ENCODE measurements at places on chromosomes 1 and 21.

- DNase-seq, result no peak
Measured at GRCh38 chr1:76491737-76492136, 375.5 kb upstream of the ST6GALNAC5 start.

- no peak for DNase-seq
Measured at GRCh38 chr1:115652236-115652788, 10.5 kb downstream of the VANGL1 start.

DNA sequence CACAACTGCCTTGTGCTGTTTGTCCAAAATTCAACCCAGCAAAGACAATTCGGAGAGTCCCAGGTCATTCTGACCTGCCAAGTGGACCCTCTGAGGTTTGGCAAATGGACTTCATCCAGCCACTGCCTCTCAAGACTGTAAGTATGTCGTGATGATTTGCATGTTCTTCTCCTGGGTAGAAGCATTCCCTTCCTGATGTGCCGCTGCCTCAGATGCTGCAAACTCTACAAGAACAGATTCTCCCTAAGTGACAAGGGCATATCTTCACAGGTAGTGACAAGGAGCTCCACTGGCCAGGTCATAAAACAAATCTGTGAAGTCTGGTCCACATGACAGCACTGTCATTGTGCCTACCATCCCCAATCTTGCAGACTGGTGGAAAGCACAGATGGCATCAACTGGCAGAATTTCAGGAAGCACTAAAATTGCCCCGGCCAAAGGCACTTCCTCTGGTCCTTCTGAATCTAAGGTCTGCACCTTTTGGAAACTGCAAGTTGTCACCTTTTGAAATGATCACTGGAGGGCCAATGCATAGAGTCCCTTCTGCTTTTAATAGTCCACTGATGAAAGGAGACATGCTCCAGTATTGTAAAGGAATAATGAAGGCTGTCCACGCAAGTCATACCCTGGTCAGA is 27.4 kb downstream of the POFUT2 start:
- DNase-seq, result no peak

DNA sequence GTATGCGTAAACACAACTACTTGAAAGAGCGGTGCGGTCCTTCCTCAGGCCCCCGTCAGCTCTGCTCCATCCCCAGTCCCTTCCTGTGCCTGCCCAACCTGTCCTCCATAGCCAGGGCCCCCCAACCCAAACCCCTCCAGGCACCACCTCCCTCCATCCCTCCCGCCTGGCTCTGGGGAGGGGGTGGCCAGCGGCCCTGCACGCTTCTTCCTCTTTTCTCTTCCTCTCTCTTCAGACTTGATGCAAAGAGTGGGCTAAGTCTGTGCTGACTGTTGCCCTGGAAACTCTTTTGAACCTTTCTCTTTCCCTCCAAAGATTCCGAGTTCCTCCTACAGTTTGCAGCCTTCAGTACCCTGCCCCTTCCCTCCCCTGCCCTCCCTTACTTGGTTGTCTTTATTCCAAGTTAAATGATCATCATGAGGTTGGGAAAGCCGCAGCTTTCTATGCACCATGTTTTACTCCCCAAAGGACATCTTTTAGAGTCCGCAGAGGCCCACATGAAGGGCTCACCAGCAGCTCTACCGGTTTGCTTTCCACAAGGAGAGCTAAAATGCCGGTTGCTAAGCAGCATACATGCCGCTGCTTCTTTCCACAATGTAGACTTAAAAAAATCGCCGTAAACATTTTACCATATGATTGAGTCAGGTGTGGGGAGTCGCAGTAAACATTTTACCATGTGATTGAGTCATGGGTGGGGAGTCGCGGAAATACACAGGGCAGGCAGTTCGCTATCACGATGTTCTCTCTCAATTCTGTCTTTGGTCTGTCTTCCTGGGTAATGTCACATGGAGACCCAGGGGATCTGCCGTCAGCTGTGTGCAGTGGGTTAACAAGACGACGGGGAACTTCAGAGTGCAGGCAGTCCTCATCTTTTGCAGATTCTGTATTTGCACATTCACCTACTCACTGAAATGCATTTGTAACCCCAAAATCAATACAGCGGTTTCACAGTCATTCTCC is 525.3 kb downstream of the KIF26B start:
- DNase-seq, result no peak

- DNase-seq, result no peak
Measured at GRCh38 chr1:29858646-29859045, 622.3 kb downstream of the PTPRU start.

DNA sequence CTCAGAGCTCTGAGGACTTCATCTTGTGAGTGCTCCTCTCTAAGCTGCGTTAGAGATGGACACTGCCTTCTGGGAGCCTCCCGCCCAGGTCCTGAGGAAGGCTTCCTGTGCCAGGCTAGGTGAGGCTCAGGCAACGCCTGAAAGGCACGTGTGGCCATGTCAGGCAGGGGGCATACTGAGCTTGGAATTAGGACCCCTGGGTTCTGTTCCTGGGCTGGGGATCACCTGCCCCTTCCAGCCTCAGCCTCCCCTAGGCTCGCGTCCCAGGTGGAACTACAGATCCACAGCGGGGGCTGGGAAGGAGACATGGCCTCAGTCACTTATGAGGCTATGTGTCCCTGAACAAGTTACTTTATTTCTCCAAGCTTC is 10.0 kb upstream of the ASCL5 start:
- no peak for DNase-seq

DNA sequence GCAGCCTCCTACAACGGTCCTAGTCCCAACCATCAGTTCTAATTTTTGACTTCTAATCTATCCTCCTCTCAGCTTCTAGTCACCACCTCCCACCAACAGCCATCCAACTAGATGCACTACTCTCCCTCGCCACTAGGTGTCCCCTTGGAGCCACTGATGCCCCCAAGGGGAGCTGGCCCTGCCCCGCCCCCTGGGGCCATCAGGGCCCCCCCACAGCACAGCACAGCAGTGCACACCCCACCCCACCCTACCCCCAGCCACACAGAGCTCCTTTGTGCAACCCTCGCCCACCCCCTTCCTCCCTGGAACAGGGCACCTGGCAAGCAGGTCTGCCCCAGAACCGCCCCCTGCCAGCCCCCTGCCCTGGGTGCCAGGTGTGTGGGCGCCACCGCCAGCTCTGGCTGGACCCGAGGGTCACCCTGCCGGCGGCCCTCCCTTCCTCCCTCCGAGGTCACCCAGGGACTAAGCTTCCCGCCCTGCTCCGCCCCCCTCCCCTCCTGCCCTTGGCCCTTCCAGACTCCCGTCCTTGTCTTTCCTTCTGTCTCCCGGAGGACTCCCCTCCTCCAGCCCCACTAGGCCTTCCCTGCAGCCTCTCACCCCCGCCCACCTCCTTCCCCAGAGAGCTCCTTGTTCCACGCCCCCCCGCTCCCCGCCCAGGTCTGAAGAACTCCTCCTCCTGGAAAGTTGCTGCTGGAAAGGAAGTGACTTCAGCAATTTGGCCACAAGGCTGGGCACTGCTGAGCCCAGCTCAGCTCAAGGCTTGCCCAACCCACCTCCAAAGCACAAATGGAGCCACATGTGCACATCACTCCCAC is 47.0 kb downstream of the AHDC1 start:
- DNase-seq, result peak; percentile 83

DNA sequence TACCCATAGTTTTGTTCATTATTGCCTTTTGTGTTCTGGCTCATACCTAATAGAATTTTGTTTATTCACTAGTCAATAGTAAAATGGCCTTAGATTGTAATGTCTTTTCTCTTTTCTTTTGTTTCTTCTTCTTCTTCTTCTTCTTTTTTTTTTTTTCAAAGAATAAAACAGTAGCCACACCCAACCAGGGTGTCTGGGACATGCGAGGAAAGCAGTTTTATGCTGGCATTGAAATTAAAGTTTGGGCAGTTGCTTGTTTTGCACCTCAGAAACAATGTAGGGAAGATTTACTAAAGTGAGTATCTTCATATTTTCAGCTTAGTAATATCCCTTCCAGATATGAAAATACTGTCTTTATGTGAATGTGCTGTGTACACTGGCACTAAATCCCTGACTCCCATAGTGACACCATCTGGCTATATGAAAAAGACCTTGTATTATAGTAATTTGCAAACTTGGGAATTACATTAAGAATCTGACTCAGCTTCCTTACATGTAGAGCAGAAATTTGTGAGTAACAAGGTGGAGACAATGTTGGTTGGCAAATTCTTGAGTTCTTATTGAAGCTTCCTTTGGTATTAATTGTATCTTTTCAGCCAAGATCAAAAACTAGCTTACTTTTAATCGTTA is 24.6 kb downstream of the AGO4 start:
- no peak for DNase-seq

GRCh38 chr1:66346873-66347272 is 187.1 kb upstream of the SGIP1 start:
- no peak for DNase-seq

GRCh38 chr1:118982821-118983557 is 5.2 kb downstream of the TBX15 start:
- no peak for DNase-seq

DNA sequence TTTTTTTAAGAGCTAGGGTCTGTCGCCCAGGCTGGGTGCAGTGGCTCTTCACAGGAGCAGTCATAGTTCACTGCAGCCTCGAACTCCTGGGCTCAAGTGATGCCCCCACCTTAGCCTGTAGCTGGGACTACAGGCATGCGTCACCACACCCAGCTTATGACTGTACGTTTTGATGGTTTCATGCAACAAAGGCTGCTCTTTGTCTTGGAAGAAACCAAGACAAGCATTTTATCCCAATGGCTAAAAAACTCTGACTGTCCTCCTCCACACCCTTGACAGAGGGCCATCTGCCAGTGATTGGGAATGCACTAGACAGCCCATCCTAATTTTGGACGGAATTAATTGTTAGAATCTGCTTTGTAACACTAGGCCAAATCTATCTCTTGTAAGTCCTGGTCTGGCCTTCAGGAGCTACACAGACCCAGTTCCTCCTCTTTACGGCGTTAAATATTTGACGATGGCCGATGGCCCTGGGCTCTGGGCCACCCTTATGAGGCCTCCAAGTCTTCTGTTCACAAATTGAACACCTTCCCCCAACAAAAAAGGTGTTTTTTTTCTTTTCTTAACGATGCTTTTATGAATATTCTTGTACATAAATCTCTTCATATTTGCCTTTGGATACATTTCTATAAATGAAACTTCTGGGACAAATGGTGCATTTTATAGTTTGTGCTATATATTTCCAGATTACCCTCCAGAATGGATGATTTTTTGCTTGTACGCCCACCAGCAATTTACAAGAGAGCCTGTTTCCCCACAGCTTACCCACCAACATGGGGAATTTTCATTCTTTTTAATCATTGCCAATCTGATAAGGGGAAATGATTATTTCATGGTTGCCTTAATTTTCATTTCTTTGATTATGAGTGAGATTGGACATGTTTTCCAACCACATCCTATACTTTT is 104.8 kb upstream of the SLC25A33 start:
- DNase-seq, result no peak

GRCh38 chr1:27004471-27005165 is 8.0 kb downstream of the TENT5B start:
- no peak for DNase-seq

DNA sequence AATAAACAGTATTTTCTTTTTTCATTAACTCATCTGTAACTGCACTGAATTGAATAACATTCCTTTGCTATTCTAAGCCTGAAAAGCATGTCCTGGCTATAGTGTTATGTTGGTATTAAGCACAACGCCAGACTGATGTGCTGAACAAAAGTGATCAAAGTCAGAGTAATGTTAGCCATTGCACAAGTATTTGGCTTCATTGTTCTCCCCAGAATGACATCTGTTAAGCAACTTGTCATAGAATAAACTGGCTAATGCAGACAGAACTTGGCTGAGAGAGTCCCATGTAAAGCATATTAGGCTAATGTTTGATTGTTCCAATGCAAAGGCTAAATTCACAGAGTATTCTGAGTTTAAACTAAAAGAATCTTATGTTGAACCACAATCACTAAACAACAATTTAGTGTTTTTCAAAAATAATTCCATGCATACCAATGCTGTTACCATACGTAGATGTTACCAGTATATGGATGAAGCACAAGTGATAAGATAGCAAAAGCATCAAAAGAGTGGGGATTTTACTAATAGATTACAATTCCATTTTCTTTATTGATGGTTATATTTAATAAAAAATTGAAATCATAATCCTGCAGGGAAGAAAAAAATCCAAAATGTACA is 235.3 kb upstream of the DMRTA2 start:
- DNase-seq, result peak; percentile 22

DNA sequence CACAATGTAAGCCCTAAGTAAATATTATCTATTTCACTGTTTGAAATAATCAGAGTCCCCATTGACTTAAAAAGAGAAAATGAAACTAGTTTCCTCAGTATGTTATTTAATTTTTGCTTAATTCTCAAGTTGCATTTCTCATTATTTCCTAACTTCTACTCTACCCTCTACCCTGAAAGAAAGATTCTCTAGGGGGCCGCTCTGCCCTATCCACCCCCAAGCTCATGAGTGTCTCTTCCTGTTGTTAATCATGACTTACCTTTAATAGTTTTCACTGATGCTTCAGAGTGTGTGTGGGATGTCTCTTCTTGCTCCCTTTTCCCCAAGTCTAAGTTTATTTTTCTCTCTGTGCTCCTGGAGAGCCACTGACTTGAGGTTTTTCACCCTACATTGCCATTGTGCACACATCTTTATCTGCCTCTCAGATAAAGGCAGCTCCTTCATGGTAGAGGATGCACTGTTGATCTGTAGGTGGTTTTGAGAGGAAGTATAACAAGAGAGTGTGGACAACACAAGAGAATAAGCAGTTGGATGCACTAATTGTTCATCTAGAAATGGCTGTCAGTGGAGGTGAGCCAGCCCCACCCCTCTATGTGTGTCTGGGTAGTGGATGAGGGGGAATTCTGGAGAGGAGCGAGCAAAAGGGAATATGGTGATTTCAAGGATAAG is 261.7 kb downstream of the CHRM3 start:
- DNase-seq, result no peak

GRCh38 chr21:33844104-33844889 is 71.3 kb downstream of the ATP5PO start:
- no peak for DNase-seq

DNA sequence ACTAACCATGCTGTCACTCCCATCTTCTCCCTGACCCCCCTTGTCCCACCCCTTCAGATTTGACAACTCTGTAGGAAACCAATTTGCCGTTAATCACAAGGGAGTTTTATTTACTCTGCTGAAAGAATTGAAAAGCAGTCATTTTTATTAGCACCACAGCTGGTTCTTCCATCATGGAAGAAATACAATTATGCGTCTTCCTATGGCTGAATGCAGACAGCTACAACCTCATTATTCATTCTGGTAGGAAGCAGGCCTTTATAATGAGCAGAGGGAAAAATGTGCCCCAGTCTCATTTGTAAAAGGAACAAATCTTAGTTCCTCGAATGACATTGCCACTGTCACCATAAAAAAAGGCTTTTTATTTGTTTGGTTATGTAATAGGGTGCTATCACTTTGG is 35.2 kb downstream of the JUN start:
- DNase-seq, result no peak

- DNase-seq, result no peak
Measured at GRCh38 chr1:47405697-47406096, 10.4 kb upstream of the FOXE3 start.

DNA sequence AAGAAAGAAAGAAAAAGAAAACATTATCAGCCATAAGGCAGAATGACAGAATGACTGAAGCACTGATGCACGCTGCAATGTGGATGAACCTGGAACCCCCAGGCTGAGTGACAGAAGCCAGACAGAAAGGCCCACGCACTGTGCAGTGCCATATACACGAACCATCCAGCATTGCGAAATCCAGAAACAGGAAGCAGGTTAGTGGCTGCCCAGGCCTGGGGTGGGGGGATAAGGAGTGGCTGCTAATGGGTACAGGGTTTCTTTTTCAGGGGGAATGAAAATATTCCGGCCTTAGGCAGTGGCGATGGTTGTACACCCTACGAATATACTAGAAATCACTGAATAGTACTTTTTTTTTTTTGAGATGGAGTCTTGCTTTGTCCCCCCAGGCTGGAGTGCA is 57.0 kb downstream of the CHD5 start:
- DNase-seq, result no peak

GRCh38 chr1:4561205-4561604 is 93.2 kb upstream of the AJAP1 start:
- DNase-seq, result no peak
